ENCODE measurements at places on chromosomes 5 and 9. TPM values are rescaled to one million over a fixed set of nuclear protein-coding genes. Genes with fewer than 3 reads are reported as not detected.

GRCh38 chr9:126806336-126806735, 1.5 kb downstream of the ZBTB43 start:
- no peak for DNase-seq

GRCh38 chr5:142275496-142275895, 49.3 kb downstream of the SPRY4 start:
- DNase-seq: no peak

- no peak for DNase-seq
Measured at GRCh38 chr5:124130816-124131215, 615.6 kb downstream of the ZNF608 start.

DNA sequence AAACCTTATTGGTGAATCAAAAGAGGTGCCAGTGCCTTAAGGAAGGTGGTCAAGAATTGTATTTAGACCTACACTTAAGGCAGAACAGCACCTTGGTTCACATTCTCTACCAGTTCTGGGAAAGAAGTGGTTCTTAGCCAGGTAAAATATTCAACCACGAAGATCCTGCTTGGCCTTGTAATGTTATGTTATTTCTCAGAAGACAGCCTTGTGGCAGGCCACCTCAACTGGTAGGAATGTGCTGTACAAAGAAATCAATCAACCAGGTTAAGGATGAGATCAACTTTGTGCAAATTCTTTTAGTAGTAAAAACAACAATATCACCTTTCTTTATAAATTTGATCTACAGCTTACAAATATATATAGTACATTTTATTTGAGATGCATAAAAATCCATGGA, 246.8 kb downstream of the ARRDC3 start:
- no peak for DNase-seq

DNA sequence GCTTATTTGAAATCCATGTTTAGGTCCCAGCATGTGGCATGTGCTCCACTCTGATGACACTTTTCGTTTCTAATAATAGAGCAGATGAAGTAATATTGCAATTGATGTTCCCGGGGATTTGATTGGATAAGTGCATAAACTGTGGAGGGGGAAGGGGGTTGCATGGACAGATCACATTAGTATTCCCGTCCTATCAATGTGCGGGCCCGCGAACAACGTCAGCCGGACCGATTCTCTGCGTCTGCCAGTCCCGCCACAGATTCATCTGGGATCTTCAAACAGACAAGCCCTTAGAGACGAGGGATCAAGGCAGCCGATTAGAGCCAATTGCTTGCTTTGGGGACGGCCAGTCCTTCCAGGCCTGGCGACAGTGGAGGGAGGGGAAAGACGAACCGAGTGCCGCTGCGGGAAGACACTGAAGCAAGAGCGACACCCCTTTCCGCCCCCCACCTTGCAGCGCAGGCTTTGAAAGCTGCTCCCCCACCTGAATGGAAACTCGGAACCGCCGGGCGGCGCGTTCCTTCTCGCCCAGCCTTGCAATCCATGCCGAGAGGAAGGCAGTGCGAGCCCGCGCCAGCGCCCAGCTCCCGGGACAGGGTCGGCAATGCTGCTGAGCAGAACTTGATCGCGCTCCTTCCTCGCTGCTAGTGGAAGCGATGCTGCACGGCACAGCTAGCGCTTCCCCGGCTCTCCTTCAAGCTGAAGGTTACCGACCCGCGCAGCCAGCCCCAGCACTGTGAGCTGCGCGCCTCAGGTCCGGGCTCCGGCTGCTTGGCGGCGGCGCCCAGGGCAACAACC, at the start of gene RGS7BP:
RGS7BP (plus strand) TSS at position 247 of the 798 bp plus-strand sequence. CDS start 610 bp downstream, outside the sequence.
- DNase-seq: peak; percentile 0

DNA sequence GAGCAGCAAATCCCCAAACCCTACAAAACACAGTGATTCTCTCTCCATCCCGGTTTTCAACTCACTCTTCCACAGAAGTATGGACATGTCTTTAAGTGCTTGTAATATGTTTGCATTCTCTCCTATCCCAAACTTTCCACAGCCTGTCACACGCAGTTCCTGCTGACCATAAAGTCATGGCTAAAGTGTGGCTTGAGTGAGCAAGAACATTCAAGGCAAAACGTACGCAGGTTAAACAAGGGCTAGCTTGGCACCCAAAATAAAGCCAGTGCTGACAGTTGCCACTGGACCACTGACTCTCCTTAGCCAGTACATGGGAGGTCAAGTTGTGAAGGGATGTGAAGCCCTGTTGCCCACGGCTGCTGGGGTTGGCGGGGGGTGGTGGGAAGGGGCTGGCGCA, 211.1 kb upstream of the IRX1 start:
- no peak for DNase-seq

GRCh38 chr9:111914749-111915424, 18.3 kb downstream of the UGCG start:
- peak; percentile 40 for DNase-seq

DNA sequence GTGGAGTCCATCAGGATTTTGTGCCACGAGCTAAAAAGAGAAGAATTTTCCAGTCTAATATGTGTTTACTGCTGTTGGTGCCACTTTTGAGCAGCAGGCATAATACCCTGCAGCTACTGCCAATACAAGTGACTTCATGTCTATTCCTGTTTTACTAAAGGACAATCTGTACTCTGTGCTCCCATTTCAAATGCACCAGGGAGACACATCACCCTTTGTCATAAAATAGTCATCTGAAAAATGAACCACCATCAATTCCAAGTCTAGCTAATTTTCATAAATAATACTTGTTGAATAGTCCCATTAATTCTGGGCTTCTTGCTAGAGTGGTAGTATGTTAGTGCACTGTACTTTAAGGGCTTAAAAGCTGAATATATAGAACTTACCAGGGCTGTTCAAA, 8.9 kb upstream of the PKD2L2 start:
- DNase-seq: peak; percentile 4

DNA sequence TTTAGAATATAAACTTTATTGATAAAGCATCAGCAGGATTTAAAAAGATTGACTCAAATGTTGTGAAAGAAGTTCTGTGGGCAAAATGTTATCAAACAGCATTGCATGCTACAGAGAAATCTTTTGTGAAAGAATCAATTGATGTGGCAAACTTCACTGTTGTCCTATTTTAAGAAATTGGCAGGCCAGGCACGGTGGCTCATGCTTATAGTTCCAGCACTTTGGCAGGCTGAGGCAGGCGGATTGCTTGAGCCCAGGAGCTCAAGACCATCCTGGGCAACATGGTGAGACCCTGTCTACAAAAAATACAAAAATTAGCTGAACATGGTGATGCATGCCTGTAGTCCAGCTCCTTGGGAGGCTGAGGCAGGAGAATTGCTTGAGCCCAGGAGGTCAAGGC, 17.4 kb downstream of the ZBTB43 start:
- DNase-seq: no peak

DNA sequence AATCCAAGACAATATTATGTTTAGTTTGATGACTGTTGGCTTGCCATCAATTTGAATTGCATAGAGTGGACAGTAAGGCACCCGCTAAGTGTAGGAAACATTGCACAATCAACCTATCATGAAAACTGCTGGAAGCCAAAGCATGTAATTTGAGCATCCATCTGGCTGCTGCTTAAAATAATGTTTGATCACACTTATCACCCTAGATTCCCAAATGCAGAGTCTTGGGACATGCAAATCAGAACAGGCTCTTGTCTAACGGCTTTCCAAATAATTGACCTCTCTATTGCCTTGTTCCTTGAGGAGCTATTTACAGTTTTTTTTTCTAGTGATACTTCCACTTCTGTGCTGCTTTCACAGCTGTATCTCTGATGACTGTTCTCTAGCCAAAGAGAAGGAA, 342.1 kb downstream of the PRR16 start:
- DNase-seq: no peak

DNA sequence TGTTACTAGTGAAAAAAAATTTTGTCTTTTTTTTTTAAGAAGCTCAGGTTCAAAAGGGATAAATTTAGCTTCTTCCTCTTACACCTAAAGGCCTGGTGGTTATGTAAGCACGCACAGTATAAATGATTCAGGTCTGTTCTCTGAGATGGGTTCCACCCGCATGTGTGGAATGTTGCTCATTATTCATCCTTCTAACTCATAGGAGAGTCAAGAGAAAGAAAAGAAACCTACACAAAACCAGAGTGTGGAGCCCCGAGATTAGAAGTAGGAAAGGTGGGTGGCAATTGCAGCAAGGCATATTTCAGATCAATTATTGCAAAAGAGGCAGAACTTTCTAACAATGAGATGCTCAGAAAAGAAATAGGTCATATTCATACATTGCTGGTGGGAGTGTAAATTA, 13.5 kb downstream of the PLAC8L1 start:
- DNase-seq: no peak

The NSG2 gene
- total RNA-seq: not detected

The PCA3 gene
- total RNA-seq: not detected

The PROB1 gene
- total RNA-seq: 0.10 TPM

The COL23A1 gene
- 0.39 TPM for total RNA-seq

The PCSK5 gene
- total RNA-seq: 0.36 TPM

The HDHD3 gene
- total RNA-seq: 10.1 TPM
